Lung (tissue), 17 donors: ENCODE measurements at places on chromosomes 16 and 17.

DNA sequence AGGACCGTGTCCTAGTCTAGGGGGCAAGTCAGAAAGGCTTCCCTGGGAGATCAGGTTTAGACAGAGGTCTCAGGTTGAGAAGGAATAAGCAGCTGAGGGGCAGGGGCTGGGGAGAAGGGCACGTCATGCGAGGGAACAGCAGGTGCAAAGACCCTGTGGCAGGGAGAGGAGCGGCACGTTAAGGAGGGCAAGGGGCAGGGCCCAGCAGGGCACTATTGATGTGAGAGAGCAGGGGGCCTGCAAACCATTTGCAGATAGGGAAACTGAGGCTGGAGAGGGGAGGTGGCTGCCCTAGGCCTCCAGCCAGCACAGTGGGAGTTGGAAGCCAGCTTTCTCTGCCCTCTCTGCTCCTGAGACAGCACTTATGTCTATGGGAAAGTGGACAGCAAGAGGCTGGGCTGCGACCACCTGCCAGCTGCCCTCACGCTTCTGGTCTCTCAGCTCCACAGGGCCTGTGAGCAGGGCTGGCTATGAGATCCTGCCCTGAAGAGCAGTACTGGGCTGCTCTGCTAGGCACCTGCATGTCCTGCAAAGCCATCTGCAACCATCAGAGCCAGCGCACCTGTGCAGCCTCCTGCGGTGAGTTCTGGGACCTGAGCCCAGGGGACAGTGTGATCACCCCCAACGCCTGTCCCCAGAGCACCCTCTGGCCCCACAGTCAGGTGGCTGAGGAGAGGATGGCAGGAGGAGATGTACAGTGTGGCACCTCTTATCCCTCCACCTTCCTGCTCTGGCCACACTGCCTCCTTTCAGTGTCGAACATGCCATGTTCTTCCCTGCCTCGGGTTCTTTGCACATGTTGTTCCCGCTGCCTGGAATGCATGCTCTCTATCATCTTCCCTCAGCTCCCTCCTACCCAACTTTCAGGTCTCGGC is 61.5 kb downstream of the USP22 start:
- H3K36me3 ChIP-seq: no peaks in the 10 kb centered on the region
- no peak for DNase-seq
- no peak overlapping the region for H3K27ac ChIP-seq
- H3K4me3 ChIP-seq: no peak overlapping the region

DNA sequence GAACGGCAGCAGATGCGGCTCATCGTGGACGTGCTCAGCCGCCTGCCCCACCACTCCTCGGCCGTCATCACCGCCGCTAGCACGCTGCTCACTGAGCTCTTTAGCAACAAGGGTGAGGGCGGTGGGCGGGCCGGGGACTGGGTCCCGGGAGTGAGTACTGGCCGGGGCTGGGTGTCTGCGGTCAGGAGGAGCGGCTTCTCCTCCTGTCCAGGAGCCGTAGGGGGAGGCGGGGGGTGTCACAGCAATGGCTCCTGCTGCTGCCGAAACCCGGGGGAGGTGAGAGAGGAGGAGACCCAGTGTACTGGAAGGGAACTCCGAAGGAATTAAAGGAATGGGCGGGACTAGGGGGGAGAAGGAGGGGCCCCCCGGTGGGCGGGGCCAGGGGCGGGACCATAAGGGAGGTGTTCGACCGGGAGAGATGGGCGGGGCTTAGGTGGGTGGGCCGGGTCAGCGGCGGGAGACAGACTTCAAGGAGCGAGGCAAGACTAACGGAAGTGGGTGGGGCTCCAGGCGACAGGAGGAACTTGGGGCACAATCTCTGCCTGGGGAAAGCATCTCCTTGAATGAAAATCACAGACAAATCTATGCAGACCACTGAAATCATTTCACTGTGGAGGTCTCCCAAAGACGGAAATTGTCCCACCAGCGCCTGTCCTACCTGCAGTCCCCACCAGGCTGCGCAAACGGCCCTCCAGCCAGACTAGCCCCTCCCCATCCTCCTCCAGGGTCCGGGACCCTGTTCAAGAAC is 2.4 kb downstream of the NAGS start:
- H3K4me3 ChIP-seq: peak overlapping the region; percentile 28
- peak; percentile 96 for DNase-seq
- peaks cover 16% of the 10 kb centered on the region for H3K36me3 ChIP-seq
- H3K27ac ChIP-seq: peak overlapping the region; percentile 49
- peaks cover 32% of the 10 kb centered on the region for H3K27me3 ChIP-seq
- H3K4me1 ChIP-seq: peaks cover 6% of the 10 kb centered on the region

DNA sequence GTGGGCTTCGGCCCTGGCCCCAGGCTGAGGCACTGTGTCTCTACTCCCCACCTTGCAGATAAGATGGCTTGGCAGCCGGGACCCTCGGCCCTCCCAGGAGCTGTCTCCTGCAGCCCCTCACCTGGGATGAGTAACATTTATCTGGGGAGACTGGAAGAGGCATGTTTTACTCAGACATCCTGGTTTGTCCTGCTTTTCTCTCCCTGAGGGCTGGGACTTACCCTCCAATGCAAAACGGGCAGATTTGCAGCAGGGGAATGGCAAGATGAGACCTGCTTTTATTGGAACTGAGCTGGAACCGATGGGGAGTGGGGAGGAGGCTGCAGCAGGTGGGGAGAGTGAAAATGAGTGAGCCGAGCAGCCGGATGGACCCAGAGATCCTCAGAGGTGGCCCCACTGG is 27.3 kb upstream of the UBE2G1 start:
- no peaks in the 10 kb centered on the region for H3K36me3 ChIP-seq
- no peak overlapping the region for H3K4me3 ChIP-seq
- no peak for DNase-seq
- no peaks in the 10 kb centered on the region for H3K27me3 ChIP-seq
- H3K27ac ChIP-seq: no peak overlapping the region
- H3K4me1 ChIP-seq: no peaks in the 10 kb centered on the region

DNA sequence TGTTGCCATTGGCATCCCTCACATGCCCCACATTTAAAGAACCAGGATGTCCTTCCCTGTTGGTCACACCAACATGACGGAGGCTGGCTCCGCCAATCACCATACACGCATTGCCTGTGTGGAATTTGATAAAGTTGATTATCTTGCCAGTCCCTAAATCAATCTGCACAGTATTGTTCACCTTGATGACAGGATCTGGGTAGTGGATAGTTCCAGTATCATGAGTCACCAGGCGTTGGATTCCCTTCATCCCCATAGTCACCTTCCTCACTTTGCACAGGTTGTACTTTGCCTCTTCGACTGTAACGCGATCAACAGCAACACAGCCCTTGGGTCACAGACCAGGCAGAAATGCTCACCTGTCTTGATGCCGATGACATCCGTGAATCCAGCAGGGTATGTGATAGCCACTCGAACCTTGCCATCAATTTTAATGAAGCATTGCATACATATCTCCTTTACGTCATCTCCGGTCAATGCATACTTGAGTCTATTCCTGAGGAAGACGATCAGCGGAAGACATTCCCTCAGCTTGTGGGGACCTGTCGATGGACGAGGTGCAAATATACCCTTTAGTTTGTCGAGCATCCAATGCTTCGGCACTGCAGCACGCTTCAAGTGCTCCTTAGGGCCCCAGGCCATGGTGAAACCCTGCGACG is 14.2 kb downstream of the CTRB2 start:
- H3K27me3 ChIP-seq: peaks cover 1% of the 10 kb centered on the region
- H3K27ac ChIP-seq: no peak overlapping the region
- no peak for DNase-seq
- no peaks in the 10 kb centered on the region for H3K4me1 ChIP-seq
- H3K4me3 ChIP-seq: no peak overlapping the region

DNA sequence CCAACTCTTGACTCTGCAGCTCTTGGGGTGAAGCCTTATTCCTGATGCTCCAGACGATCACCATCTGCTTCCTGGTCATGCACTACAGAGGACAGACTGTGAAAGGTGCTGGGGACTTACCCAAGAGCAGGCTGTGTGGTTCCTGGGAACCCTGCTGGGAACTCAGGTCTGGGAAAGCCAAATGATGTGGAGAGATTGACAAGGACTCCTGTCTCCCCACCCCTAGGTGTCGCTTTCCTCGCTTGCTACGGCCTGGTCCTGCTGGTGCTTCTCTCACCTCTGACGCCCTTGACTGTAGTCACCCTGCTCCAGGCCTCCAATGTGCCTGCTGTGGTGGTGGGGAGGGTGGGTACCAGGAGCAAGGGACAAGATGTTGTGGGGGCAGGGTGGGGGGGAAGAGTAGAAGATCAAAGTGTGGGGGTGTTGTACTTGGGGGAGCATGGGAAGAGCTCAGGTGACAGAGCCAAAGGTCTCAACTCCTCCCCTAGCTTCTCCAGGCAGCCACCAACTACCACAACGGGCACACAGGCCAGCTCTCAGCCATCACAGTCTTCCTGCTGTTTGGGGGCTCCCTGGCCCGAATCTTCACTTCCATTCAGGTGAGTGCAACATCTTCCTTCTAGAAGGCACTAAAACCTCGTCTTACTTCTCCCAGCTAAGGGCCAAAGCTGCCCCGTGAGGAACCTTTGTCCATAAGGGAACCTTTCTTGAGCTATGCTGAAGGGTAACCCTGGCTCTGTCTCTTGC is 3.0 kb downstream of the SOX15 start:
- H3K4me1 ChIP-seq: peaks cover 34% of the 10 kb centered on the region
- no peak for DNase-seq
- H3K27me3 ChIP-seq: no peaks in the 10 kb centered on the region
- no peak overlapping the region for H3K4me3 ChIP-seq
- H3K36me3 ChIP-seq: peaks cover 22% of the 10 kb centered on the region
- peak overlapping the region; percentile 14 for H3K27ac ChIP-seq

DNA sequence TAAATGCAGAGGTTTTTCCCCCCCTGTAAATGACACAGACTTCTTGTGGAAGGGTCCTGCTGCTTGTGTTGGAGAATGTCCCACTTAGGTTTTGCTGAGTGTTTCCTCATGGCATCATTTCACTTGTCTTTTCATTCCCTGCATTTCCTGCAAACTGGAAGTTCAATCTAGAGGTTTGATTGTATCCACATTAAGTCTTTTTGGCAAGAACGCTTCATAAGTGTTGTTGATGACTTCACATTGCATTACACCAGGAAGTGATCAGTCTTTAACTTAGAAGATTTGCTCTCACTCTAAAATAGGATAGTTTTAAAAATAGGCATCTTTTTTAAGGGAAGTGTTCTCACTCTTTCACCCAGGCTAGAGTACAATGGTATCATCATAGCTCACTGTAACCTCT is 67.2 kb downstream of the RPTOR start:
- no peak overlapping the region for H3K27ac ChIP-seq
- H3K4me1 ChIP-seq: no peaks in the 10 kb centered on the region
- peak; percentile 41 for DNase-seq
- H3K4me3 ChIP-seq: no peak overlapping the region
- H3K36me3 ChIP-seq: no peaks in the 10 kb centered on the region

DNA sequence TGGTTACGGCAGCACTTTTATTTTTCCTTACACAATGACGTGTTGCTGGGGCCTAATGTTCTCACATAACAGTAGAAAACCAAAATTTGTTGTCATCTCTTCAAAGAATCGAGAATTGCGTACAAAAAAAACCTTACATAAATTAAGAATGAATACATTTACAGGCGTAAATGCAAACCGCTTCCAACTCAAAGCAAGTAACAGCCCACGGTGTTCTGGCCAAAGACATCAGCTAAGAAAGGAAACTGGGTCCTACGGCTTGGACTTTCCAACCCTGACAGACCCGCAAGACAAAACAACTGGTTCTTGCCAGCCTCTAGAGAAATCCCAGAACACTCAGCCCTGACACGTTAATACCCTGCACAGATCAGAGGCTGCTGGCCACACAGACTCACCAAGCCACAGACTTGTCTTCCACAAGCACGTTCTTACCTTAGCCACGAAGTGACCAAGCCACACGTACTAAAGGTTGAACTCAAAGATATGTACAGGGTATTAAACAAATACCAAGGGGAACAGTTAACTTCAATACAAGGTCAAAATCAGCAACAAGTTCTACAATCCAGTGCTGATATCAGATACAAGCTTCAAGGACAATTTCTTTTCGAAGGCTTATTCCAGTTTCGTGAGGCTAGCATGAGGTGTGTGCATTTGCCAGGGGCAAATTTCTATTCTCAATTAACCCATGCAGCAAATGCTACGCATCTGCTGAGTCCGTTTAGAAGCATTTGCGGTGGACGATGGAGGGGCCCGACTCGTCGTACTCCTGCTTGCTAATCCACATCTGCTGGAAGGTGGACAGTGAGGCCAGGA is 2.4 kb downstream of the ACTG1 start:
- peak overlapping the region; percentile 89 for H3K27ac ChIP-seq
- H3K4me1 ChIP-seq: peaks cover 3% of the 10 kb centered on the region
- peak overlapping the region; percentile 90 for H3K4me3 ChIP-seq
- H3K27me3 ChIP-seq: no peaks in the 10 kb centered on the region
- no peak for DNase-seq

DNA sequence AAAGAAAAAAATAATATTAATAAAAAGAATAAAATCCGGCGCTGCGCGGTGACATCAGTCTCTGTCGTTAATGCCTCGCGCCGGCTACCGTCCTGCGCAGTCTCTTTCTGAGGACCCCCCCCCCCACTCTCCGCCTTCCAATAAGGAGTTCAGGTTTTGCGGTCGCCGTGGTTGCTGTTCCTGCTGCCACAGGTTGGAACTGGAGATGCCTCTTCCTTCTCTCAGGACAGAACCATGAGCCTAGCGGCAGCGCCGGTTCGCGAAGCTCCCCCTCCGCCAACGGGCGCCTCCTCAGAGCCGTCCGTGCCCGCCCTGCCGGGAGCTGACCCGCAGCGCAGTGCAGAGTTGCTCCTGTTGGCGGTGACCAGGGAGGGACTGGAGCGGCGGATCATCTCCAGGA is 2093.4 kb downstream of the TP53TG3F start:
- no peak overlapping the region for H3K27ac ChIP-seq
- no peaks in the 10 kb centered on the region for H3K27me3 ChIP-seq
- no peak overlapping the region for H3K4me3 ChIP-seq
- H3K4me1 ChIP-seq: no peaks in the 10 kb centered on the region
- DNase-seq: no peak
- H3K36me3 ChIP-seq: no peaks in the 10 kb centered on the region

DNA sequence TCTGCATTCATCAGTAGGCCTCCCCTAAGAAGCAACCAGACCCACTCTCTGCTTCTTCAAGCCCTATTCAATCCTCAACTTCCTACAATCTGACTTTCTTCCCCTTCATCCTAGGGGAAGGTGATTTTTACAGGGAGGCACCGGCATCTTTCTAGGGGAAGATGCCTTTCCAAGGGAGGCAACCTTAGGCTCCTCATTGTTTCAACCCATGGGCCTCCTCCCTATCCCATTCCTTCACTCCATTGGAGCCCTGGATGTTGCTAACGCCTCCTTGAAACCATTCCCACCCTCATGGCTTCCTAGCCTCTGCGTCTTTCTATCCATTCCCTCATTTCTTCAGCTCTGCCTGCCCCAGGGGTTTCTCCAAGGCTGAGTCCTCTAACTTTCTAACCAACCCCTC is 2.7 kb upstream of the CUEDC1 start:
- H3K4me3 ChIP-seq: no peak overlapping the region
- no peak overlapping the region for H3K27ac ChIP-seq
- no peaks in the 10 kb centered on the region for H3K27me3 ChIP-seq
- peaks cover 23% of the 10 kb centered on the region for H3K4me1 ChIP-seq
- H3K36me3 ChIP-seq: no peaks in the 10 kb centered on the region
- DNase-seq: no peak

GRCh38 chr17:539766-540165 is 174.9 kb downstream of the VPS53 start:
- peaks cover 16% of the 10 kb centered on the region for H3K4me1 ChIP-seq
- no peak overlapping the region for H3K4me3 ChIP-seq
